ENCODE measurements at places on chromosomes 6 and 20.

DNA sequence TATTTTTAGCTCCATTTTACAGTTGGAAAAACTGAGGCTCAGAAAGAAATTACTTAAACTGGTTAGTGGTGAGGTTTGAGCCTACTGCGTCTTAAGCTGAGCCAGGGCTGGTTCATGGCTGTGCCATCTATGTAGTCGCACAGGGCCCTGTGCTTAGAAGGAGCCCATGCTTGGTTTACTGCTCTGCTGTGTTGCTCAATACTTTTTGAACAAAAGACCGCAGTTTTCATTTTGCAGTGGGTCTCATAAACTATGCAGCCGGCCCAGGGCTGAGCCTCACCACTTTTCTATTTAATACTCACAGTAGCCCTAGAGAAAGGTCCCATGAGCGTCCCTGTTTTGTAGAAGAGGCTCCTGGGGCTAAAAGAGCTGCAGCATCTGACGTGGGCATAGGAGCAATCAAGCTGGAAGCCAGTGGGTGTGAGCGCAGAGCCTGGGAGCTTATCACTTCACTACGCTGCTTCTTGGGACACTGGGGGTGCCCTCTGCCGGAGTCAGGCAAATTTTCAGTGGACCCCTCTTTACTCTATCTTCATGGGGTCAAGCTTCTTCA, 501 bp downstream of the SIRPB2 start:
- no peak for DNase-seq

DNA sequence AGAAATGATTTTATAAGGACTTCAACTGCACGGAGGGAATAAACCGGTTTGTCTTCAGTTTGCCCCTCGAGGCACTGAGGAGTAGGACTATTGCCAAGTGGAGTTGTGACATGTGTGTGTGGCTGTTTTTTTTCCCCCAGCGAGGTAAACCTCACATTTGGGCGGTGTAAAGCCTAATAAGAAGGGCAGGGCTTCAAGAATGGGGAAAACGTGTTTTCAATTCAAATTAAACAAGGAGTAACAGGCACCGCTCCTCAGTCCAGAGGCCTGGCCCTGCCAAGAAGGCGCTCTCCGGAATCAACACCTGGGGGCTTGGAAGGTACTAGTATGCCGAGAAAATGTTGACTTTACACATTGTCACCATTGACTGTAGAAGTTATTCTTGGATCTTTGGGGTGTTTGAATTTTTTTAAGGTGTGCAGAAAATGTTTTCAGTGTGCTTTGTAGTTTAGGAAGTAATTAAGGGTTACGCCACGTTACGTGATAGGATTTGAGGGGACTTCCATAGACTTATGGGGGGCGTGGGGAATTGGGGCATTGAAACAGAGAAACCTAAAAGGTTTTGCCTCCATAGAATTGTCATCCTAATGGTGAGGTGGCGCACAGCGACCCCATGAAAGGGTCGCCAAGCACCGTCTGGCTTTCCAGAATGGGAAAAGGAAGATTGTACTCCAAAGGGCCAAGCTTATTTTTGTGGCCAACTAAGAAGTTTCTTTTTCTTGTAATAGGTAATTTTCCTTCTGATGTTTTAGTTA, 791 bp downstream of the ADGRG6 start:
- no peak for DNase-seq

- DNase-seq: no peak
Measured at GRCh38 chr20:59977086-59977485, 18.9 kb downstream of the CDH26 start.

DNA sequence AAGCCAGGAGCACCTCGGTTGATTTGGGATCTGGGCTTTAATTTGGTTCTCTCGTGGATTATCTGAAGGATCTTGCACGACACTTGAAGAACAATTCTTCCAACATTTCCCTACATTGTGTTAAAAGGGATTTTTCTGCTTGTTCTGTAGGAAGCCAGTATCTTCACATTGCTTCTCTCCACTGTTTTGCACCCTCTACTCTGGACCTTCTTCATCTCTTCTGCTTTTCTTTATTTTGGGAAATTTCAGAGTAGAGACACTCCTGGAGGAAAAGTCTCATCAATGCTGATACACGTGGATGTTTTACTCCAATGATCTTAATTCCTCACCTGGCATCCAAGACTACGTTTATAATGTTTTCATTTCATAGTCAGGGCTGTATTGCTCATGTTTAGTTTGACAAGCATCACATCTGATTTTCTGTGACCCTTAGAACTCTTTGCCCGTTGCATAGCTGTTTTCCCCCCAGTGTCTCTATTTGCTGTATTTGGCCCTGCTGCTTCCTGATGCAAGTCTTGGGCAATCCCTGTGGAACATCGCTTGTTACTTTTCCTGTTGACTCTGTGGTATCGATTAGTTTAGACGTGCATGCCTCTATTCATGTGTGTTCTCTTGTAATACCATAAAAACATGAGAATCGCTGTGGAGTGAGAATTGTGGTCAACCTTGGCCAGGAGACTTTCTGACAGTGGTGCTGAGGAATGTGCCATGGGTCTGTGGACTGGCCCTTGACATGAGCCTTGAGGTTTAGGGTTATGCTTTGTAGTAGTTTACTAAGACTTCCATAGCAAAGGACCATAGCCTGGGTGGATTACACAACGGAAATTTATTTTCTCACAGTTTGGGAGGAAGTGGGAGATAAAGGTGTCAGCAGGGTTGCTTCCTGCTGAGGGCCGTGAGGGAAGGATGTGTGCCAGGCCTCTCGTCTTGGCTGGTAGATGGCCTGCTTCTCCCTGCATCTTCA, 12.5 kb downstream of the PLCB1 start:
- no peak for DNase-seq

GRCh38 chr20:62820208-62820961, 3.5 kb downstream of the COL9A3 start:
- no peak for DNase-seq

DNA sequence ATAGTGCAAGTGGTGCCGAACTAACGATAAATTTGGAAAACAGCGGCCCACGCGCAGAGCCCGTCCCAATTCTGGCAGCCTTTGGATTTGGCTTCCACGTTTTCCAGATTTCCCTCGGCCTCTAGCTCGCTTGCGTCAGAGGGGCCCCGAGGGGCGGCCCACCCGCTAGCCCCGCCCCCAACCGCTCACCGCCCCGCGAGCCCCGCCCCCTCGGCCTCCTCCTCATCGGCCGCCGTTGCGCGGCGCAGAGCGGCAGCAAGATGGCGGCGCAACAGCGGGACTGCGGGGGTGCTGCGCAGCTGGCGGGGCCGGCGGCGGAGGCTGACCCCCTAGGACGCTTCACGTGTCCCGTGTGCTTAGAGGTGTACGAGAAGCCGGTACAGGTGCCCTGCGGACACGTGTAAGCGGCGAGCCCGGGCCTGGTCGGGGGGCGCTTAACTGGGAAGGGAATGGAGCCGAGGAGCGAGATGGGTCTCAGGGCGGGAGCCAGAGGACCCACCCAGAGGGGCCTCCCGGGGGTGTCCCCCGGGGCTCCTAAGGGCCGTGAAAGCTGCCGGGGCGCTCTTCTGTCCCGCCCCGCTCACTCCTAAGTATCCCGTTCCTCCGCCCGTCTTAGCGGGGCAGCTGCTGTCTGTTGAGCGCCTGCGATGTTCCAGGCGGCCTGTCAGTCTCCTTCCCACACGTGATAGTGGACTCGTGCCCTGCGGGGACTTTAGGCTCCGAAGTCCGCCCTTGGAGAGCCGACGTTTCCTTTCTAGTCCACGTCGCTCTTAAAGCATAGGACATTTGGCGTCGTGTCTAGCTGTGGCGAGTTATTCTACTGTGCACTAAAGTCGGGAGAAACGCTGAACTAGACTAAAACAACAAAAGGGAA, at the start of gene RNF114:
Gene RNF114, plus strand, starts transcription at position 245 of the 874 bp plus-strand sequence. Its CDS starts 16 bp downstream, at position 261.
- peak; percentile 92 for DNase-seq

- DNase-seq: no peak
Measured at GRCh38 chr6:72132851-72133250, 246.5 kb downstream of the RIMS1 start.

- DNase-seq: no peak
Measured at GRCh38 chr20:54069501-54069971, 858 bp downstream of the BCAS1 start.

GRCh38 chr20:1293641-1294379, 27.7 kb downstream of the SNPH start:
- no peak for DNase-seq

DNA sequence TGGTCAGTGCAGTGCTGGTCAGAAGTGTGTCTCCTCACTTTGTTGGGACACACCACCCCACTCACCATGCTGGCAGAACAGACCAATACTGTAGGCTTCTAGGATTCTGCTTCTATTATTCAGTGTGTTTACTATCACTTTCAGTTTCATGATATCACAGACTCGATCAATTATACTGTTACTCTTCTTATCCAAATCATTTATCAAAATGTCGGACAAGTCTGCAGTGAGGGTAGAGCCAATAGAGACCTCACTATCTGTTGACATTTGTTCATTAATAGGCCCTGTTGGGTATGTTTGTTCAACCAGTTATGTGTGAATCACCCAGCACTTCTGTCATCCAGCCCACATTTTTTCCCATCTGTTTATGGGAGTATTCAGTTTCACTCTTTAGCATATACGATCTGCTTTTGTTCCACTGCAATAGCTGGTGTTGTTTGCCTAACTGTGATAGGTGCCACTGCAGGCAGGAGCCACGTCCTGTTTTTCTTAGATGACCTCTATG, 140.1 kb downstream of the NRN1 start:
- no peak for DNase-seq

- no peak for DNase-seq
Measured at GRCh38 chr20:5658912-5659345, 91.3 kb upstream of the SHLD1 start.

GRCh38 chr6:73451223-73452106, 632 bp downstream of the CGAS start:
- DNase-seq: peak; percentile 21

GRCh38 chr20:57166568-57167291, 99.7 kb downstream of the BMP7 start:
- DNase-seq: no peak

DNA sequence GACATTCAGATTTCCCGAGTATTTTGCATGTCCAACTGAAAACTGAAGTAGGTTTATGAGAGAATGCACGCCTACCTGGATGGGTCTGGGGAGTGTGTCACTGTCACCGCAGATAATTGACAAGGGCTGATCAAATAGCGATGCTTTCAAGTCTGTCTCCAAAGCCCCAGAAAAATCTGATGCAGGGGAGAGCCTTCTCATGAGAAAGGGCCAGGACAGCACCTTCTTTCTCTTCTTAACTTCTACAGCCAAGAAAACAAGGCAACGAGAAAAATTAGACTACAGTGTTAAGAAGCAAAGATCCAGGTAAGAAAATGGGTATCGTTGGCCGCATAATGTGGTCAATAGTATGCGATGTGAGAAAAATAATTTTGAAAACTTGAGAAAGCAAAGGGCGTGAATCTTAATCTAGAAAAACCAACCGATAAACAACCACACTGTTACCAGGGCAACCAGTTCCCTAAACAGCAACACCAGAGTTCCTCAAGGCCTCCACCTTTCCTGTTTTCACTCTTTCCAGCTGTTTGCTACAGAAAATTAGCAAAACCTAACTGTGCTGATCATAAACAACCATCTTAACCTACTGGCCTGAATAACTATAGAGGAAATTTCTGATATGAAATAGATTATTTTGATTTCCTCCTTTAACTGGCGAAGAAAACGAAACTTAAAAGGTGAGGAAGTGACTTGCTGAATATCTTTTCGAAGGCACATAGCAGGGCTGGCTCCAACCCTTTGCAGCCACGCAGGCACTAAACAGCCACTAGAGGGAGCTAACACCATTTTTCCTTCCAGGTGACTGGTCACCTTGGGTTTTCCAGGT, 2.6 kb downstream of the TAGAP start:
- peak; percentile 71 for DNase-seq

- DNase-seq: no peak
Measured at GRCh38 chr6:145924600-145924999, 39.6 kb downstream of the SHPRH start.

- DNase-seq: no peak
Measured at GRCh38 chr6:162750776-162751175, 23.0 kb downstream of the PACRG start.

GRCh38 chr20:8808202-8808535, 260.7 kb upstream of the PLCB4 start:
- DNase-seq: no peak

DNA sequence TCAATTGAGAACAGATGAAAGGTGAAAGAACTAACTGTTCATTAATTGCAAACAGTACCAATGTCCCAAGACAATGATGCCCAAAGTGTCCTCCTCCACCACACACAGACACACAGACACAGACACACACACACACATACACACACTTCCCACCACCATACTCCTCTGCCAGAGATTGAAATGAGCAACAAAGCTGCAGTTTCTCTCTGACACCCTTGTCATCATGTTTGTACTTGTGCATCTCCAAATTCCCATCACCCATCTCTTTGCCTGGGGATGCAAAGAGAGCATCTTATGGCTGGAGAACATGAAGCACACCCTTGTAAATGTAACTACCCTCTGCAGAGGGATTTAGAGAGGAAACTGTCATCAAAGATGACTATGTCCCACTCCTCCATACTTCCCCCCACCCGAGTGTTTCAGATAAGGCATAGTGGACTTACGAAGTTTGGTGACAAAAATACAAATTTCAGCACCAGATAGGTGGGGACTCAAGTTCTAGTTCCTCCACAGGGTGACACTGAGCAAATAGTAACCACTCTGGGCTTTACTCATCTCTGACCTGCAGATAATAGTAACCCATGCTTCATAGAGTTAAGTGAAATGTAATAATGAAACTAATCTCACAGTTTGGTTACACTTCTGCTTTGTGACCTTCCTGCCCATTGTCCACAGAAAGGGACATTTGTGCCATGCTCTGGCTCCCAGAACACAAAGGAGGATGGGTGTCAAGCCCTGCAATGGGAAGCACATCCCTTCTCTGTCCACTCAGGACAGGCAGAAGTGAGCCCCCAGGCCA, 8.7 kb downstream of the MAFB start:
- DNase-seq: no peak

DNA sequence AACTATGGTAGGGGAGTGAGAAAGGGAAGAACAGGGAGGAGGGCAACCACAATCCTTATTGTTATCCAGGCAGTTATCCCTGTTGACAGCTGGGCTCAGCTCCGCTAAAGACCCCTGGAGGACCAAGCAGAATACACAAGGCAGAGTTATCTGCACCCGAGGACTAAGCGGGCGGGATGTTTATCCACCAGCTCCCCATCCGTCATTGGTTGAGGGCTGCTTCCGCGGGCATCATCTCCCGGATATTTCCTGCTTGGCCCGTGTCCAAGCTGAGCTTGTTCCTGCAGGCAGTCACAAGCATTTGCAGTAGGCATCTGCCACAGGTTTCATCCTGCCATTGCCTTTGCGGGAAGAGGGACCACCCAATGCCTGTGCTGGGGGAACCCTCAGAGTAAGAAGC, 102.1 kb downstream of the DLGAP4 start:
- no peak for DNase-seq

- no peak for DNase-seq
Measured at GRCh38 chr6:89007209-89008000, 44.0 kb upstream of the RNGTT start.

DNA sequence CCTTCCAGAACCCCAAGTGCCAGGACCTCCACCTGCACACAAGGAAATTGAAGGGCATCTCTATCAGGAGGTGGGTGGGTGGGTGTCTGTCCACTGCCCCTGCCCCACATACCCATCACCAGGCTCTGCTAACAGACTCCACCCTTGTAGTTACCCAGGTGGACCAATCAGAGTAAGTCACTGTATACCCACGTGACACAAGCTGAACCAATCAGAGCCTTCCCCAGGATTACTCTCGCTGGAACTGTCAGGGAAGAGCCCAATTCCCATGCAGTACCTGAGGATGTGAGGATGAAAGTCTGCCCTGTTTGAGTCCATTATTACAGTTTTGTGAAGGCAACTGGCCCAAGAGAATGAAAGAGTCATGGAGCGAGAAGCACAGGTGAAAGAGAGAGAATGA, 4.2 kb downstream of the OCSTAMP start:
- no peak for DNase-seq

GRCh38 chr6:4415549-4415948, 280.2 kb upstream of the ECI2 start:
- no peak for DNase-seq
